ENCODE measurements at places on chromosomes 16 and 17.

GRCh38 chr17:45871718-45872117 lies 22.6 kb upstream of the MAPT start:
- no peak for DNase-seq

GRCh38 chr17:69048634-69049033 lies 12.1 kb downstream of the ABCA9 start:
- DNase-seq = no peak

DNA sequence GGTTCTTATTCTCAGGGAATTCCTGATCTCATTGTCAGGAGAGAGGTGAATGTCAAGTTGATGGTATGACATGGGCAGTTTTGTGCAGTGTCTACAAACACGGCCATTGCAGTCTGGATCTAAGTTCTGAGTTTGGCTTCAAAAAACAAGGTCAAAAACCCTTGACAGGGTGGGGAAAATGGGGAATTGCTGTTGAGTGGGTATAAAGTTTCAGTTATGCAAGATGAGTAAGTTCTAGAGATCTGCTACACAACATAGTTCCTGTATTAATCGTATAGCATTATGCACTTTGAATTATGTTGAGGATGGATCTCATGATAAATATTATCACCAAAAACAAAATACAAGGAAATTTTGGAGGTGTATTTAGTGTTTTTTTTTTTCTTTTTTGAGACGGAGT lies 36.6 kb upstream of the CARMIL2 start:
- DNase-seq = no peak

DNA sequence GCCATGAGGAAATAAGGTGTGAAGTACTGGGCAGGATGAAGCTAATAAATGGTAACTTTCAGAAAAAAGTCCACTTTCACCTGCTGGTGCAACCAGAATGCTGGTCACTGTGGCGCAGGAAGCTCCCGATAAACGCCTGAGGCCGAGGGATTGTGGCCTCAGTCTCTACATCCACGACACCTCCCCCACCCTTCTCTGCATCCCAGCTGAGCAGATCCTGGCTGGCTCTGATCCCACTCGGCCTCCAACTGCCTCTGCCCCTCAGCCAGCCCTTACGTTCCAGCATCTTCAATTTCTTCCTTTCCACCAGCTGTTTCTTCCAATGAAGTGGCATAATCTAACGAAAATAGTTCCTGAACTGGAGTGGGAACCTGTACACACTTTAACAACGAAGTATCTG lies 49.5 kb downstream of the COX4I1 start:
- no peak for DNase-seq

GRCh38 chr17:44844390-44844830 lies 3.3 kb upstream of the HIGD1B start:
- no peak for DNase-seq

DNA sequence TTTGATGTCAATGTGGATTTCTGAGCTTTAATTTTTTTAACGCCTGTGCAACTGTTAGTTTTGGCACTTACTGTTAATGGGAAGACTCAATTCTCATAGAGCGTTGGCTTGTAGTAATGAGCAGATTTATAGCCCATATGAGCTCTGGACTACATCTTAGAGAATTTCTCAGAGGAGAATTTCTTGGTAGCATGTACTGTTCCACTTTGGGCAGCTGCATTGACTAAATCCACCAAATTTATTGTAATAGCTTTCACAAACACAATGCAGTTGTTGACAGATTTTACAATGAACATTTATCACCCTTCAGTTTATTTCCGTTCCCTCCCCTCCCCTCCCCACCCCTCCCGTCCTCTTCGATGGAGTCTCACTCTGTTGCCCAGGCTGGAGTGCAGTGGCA lies 193.9 kb downstream of the PRKCA start:
- DNase-seq = no peak

- DNase-seq = no peak
Observed at GRCh38 chr16:49019081-49019633, 262.5 kb downstream of the CBLN1 start.

- no peak for DNase-seq
Observed at GRCh38 chr16:78128913-78129312, 29.5 kb downstream of the WWOX start.

GRCh38 chr17:48754500-48755261 lies 26.1 kb upstream of the HOXB13 start:
- no peak for DNase-seq

DNA sequence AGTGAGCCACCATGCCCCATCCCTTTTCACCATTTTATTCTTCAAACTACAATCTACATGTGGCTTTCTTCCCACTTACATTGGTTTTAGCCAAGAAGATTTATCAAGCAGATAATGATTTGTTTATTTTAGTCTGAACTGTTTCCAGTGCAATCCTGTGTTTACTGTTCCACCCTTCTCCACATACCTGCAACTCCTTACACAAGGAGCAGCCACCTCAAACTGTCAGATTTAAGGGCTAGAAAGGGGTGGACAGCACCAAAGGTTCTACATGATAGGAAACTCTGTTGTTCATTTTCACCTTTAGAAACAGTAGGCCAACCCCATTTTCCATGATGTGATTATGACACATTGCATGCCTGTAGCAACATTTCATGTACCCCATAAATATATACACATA lies 1.9 kb downstream of the RUNDC1 start:
- no peak for DNase-seq

- no peak for DNase-seq
Observed at GRCh38 chr17:75130632-75131277, 787 bp downstream of the NT5C start.

DNA sequence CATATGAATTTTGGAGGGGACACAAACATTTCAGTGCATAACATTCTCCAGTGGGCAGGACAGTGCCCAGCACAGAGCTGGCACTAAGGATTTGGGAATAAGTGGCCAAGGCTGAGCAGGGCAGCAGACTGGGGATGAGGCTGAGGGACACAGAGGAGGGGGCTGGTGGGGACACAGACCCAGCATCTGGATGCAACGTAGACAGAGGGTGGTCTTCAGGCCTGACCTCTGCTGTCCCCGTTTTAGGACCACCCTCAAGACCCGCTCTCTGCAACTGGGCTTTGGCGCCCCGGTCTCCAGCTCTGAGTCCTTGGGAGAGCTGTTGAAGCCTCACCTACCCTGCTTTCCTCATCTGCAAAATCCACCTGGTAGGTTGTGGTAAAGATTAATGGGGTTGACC lies 3.3 kb upstream of the PRSS33 start:
- DNase-seq = no peak

DNA sequence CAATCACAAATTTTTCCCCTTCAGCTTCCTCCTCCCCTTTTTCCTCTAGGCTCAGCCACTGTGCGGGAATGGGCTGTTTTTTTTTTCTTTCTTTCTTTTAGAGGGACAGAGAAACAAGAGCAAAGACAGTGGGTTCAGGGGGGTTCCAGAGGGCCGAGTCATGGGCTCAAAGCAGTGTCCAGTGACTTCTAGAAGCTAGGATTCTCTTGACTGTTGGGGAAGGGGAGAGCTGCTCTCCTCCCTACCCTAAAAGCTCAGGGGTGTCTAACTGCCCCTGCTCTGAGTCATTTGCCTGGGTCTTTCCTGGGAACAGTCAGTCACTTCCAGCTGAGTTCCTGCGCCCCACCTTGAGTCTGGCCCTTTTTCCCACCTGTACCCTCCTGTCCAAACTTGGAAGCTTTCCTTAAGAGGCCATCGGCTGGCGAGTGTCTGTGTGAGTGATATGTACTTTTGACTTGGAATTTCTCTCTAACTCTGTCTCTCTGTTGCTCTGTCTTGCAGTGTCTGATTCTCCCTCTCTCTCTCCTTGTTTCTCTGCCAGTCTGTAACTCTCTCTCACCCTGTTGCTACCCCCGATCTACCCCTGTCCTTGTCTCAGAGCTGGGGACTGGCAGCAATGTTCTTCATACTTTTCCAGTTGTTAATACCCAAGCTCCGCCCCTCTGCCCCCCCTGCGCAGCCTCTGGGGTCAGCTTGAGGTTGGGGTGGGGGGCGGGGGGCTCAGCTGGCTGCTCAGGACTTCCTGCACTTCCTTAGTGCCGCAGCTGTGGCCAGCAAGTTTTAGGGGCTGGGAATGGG lies 2.4 kb downstream of the THRA start:
- no peak for DNase-seq

GRCh38 chr17:68061512-68062313 lies 26.2 kb downstream of the KPNA2 start:
- no peak for DNase-seq

Data from non-pigmented ciliary epithelial cell (primary cell).